Activated T-helper 17 cell treated with anti-CD3 and anti-CD28 coated beads, Interleukin-2, amount 50 U/mL, for 72 hours (primary cell): ENCODE measurements at places on chromosomes 13 and 19. TPM values are rescaled to one million over a fixed set of nuclear protein-coding genes. Genes with fewer than 3 reads are reported as not detected.

DNA sequence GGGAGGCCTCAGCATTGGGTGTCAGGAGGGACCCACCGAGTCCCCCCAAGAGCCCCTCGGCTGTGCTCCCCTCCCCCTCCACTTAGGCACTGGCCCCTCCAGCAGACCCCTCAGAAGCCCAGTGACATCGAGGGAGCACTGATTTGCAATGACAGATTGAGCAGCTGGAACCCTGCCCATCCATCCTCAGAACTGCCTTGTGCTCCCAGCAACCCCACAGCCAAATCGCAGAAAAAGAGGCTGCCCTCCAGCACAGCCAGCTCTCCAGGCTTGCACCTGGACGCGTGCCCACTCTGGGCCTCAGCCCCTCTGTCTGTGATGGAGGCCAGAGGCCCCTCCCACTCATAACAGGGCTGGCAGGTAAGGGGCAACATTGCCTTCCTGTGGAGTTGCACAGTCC, 123.2 kb upstream of the VSTM2B start:
- ATAC-seq, result no peak

The PTGIR gene
- 12.9 TPM for total RNA-seq

DNA sequence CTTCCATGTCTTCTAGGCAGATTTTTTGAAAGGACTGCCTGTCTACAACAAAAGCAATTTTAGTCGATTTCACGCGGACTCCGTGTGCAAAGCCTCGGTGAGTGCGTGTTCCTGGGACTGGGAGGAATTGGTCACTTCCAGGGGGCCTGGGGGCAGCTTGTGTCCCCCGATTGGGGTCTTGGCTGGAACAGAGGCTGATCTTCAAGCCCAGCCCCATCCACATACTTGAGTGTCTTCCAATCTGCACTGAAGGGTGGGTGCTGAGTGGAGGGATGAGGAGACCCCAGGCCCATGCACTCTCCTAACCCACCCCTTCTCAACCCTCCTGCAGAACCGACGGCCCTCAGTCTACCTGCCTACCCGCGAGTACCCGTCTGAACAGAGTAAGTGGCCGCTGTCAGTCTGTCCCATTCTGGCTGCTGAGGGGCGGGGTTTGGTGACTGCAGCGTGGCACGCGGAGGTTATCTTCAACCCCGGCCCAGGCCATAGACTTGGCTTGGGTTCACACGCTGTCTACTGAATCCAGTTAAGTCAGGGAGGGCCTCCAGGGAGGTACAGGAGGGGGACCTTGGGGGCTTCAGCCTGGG, 4.7 kb downstream of the DDA1 start:
- ATAC-seq, result no peak

The CEACAM5 gene
- not detected for total RNA-seq

DNA sequence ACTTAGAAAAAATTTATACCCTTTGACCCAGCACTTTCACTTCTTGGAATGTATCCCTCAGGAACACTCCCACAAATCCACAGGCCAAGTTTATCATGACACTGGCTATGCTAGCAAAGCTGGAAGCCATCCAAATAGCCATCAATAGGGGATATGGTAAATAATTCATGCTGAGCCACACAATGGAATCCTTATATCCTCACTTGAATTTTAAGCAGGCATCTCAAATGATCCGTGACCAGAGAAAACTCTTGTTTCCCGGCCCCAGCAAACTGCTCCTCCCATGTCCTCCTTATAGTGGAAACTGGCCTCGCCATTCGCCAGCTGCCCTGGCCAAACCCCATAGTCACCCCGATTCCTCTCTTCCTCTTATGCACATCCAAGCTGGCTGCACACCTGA, 37.6 kb downstream of the GRIK5 start:
- ATAC-seq, result no peak
